ENCODE measurements at places on chromosomes 3 and 15.

GRCh38 chr3:24154013-24154695 is 209.1 kb downstream of the NR1D2 start:
- DNase-seq: no peak

- no peak for DNase-seq
Measured at GRCh38 chr3:11845651-11846050, 1.0 kb downstream of the TAMM41 start.

- DNase-seq: no peak
Measured at GRCh38 chr15:38072348-38073177, 138.1 kb downstream of the TMCO5A start.

DNA sequence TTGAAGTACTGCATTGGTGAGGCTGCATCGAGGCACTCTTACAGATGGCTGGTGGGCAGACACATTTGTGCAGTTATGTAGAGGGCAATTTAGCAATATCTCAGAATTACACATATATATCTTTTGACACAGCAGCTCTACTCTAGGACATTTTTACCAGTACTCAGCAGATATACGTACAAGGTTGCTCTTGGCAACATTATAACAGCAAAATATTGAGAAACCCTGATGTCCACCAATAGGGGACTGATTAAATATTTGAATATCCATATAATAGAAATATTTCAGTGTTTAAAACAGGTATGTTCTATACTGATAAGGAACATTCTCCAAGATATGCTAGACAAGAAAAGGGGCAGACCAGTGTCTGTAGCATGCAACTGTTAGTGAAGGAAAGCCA is 7.9 kb upstream of the FBXO22 start:
- no peak for DNase-seq

DNA sequence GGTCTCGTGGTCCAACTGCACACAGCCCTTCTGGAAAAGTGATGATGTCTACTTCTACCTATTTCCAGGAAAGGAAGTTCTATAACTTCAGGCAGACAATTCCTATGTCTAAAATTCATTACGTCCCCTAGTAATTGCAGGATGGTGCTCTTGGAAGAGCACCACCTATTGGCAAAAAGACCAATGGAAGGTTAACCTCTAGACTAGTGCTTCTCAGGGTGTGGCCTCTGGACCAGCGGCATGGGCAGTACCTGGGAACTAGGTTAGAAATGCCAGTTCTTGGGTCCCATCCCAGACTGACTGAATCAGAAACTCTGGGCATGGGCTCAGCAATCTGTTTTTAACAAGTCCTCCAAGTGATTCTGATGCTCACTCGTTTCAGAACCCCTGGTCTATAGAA is 258.3 kb upstream of the ICE2 start:
- DNase-seq: no peak
